ENCODE measurements at places on chromosomes 5 and 9.

- no peak for DNase-seq
Observed at GRCh38 chr9:112093147-112093869, 81.8 kb downstream of the SUSD1 start.

GRCh38 chr5:149372076-149372795, 6.9 kb downstream of the IL17B start:
- DNase-seq, result no peak

DNA sequence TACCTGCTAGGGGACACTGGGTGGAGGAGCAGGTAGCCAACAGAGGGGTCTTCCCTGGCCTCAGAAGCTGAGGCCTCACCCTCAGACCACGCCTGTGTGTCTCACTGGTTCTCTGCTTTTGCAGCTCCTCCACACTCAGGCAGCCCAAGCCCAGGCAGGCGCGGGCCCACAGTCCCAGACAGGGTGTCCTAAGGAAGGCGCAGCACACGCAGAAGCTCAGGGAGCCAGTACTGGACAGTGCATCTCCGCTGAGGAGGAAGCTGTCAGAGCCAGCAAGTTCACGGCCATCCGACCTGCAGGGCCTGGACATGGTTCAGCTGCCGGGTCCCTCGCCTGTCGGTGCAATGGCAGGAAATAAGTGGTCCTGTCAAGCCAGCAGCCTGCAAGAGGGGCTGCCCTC, 25.3 kb downstream of the CFAP90 start:
- no peak for DNase-seq

DNA sequence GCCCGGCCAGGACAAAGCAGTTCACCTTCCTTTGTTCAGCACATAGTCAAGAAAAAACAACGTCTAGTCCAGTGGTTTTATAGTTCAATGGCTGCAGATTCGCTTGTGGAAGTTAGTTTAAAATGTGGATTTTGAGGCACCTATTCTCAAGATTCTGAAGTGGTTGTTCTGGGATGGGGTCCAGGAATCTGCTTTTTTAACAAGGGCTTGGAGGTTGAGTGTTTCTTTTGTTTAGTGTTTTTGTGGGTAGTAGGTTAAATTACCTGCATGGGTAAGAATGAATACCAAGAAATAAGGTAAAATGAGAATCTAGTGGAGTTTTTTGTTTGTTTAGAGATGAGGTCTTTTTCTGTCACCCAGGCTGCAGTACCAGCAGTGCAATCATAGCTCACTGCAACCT, 28.4 kb upstream of the NADK2 start:
- no peak for DNase-seq

DNA sequence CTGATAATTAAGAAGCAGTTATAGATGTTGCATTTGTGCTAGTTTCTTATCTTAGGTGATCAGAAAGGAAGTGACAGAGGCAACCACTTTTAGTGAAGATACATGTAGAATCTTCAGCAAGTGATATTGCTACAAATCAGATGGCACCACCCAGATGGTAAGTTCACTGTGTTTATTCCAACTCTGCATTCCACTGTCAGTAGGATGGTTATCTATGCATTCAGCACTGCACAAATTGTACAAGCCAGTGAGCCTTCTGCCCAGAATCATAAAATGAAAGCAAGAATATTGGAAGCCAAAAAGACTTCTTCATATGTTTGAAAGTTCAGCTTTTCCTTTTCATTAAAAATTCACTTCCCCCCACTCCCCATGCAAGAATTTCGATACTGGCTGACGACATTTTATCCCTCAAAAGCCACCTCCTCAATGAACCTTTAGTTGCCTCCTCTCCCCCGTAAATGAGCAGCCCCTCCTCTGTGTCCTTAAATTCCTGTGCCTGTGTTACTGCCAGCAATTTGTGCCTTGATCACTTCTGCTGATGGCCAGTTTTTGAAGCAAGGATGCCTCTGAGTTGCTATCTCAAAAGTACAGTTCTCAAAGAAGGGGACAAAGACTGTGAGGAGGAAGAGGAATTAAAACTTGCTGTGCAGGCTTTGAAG, 91.6 kb downstream of the ZSWIM6 start:
- DNase-seq, result no peak

DNA sequence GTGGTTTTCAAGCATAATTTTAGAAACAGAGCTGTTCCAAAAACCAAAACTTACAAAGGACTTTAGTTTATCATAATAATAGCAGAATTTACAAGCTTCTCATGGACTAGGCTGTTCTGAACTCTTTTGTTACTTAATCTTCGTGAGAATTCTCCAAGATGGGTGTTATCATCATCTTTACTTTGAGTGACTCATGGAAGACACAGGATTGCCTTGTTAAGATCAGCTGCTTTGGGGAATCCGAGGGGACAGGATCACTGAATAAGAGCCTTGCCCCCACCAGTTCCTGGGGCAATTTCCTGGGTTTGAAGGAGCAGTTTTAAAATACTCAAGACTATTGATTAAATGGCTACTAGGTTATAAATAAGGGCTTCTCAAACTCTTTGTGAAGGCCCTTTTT, 80.5 kb downstream of the CFAP90 start:
- DNase-seq, result no peak

DNA sequence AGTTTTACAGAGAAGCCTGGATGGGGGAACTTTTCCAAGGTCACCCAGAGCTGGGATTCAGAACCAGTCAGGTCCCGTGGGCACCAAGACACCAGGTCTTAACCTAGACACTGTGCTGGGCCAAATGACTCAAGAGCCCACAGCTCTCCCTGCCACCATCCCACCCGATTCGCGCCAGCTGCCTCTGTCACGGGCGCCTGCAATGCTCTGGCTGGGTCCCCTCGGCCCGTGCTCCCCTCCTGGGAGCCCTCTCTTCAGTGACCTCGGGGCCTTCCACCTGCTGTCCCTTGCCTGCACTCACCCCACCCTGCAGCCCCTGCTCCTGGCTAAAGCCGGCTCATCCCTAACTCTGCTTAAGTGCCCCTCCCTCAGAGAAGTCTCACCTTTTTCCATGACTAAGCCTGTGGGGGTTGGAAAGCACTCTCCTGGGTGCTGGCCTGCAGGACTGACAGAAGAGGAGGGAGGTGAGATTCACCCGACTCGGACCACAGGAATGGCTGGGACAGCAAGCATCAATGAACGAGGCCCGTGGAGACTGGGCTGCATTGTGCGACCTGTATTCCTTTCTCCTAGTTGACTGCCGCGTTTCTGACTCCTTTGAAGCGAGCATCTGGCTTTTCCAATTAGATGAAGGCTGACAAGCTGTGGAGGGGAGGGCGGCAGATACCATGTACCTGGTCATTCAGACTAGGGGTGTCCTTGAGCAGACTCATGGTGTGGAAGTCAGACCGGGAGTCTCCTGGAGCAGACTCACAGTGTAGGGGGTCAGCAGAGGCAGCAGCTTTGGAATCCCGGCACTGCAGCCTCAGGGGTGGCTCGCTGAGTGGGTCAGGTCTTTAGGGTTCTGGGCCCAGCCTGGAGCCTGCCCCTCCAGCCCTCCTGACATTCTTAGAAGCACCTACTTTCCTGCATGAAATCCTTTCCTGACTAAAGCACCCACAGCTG, 5.8 kb upstream of the IL4 start:
- no peak for DNase-seq

DNA sequence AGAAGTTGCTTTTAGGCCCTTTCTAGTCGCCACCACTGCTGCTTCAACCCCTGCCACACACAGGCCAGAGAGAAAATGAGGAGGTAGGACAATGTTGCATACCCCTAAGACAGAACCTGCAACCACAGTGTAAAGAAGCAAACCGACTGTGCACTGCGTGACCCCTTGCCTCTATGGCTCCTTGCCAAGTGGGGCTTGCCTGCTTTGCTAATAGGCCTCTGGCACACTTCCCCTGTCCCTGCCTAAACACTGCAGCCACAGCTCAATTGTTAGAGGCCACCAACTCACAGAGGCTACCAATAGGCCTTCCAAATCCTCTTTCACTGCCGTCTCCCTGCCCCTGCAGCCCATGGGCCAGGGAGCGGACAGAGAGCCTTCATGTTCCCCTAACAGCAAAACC, 280.1 kb downstream of the CDH10 start:
- DNase-seq, result no peak

DNA sequence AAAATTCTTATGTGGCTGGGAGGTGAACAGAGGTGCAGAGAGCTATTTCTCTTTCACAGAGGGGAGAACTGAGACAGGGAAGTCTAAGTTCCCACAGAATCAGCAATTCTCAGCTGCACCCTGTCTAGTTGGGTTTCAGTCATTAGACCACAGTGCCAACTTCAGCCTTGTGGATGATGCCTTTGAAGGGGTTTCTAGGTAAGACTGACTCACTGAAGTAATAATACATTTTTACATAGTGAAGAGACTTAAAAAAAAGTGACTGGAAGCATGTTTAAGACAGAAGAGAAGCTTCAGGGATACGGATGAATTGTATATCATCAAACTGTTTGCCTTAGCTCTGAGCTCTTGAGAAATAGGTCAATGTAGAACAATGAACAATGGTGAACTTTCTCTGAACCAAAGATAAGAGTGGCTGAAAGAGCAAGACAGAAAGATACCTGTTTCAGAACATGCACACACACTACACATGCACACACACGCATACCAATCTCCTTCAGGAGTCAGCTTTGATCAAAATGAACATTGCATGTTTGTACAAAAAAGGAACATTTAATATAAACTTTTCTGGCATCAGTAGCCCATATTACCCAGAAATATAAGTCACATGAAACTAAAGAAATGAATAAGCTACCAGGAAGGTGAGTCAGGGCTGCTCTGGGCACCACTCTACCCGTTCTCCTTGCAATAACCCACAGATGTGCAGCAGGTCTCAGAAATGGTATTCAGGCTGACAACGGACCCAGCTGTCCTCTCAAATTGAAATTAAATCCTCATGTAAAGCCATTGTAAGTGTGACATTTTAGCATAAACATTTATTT, 12.6 kb upstream of the FYB1 start:
- no peak for DNase-seq

DNA sequence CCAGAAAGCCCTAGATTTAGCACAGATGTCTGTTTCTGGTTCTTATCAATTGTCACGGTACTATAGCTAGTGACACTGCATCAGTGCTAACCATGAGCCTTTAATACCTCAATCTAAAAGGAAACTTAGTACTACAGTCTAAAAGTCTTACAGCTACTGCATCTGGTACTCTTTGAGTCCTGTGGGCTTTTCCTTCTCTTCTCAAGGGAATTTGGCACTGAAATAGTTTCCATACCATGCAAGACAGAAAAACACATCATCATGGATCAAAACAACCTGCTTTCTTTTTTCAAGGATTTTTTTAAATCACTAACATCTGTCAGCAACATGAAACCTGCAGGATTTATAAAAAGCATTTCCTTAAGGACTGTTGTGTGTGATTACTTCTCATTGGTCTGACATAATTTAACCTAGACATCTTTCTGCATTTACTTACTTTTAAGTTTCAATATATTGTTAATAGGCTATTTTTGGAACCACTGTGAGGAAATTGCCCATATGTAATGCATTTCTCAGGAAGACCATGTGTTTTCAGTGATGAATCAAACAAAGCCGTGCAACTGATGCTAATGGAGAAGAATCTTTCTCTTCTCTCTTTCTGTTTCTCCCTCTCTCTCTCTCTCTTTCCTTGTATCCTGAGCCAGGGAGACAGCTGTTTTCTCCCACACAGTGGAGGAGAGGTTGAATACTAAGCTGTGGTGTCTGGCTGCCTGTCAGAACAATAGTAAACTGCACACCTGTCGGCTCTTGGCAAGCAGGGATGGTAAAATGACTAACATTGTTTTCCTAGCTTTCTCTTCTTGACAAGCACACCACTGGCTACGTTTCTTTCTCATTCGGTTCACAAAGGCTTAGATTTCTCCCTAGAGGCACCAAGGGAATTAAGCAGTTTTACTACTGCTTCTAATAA, 273.4 kb downstream of the CSNK1G3 start:
- no peak for DNase-seq

GRCh38 chr5:135174315-135175096, 140.5 kb upstream of the PITX1 start:
- DNase-seq, result no peak

DNA sequence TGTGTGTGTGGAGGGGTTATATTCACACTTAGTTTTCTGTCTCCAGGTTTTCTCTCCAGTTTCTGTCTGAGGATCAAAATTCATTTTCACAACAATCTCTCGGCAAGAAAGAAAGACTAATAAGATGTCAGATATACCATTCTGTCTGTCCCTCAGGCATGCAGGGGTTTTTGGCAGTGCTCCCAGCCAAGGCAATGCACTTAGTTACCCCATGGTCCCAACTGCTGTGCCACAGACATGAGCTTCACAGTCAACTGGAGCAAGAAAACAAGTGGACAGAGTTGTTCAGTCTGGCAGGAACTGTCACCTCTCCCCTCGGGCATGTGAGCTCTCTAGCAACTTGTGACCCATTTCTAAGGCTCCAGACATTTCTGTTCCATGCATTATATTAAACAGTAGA, 101.7 kb upstream of the LHFPL2 start:
- DNase-seq, result no peak

DNA sequence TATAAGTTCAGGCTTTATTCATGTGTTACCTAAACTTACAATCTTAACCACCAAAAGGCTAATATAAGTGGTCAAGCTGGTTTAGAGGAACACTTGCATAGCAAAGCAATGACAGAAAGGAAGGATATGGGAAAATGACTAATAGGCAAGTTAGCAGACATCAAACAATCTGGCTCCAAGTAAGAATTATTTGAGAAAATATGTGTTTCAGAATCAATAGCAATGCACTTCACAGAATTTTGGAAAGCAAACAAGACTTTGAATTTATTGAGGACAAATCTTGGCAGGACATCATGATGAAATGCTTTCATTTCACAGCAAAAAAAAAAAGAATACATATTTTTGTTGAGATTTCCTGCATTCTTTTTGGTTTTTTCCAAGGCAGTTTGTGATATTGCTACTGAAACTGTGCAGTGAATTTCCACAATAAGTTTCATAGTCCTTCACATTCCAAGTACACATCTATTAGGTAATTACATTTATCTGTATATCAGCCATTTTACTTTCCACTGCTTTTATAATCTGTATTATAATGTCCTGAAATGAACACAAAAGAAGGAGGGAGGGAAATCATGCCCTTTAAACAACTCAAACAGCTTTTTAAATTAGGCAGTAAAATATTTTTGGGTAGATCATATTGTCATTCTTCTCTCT, 417.9 kb downstream of the NR2F1-AS1 start:
- DNase-seq, result no peak

DNA sequence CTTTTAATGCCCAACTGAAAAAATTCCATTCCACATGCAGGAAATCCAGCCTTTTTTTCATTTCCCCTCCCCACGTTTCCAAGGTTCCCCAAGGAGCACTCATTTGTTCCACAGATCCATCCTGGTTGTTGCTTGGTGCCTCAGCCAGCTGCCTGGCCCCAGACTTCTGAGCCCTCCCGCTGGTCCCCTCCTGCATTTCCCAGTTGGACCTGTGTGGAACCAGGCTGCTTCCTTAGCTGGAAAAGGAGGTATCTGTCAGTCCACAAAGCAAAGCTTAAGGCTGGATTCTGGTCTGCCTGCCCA, 44.8 kb downstream of the ANGPTL2 start:
- DNase-seq, result no peak

Measured in substantia nigra (tissue), 51 donors.